K562 (cell line): ENCODE measurements at places on chromosomes 5 and 9. TPM values are rescaled to one million over a fixed set of nuclear protein-coding genes. Genes with fewer than 3 reads are reported as not detected.

The SH2D3C gene
- 0.21 and 0.38 TPM in 2 replicates for polyA plus RNA-seq

The ARHGEF39 gene
- polyA plus RNA-seq, result 17.2 and 21.7 TPM in 2 replicates

The GRAMD2B gene
- 1.7 and 2.3 TPM in 2 replicates for polyA plus RNA-seq

The FOXD4L3 gene
- polyA plus RNA-seq, result not detected in 2 replicates

- DNase-seq, result no peak
These were observed 187.6 kb downstream of the CD180 start for GRCh38 chr5:67009028-67009427.

GRCh38 chr9:137837345-137838278, 40.0 kb upstream of the CACNA1B start:
- DNase-seq, result no peak

- no peak for DNase-seq
These were observed 97.9 kb upstream of the MPDZ start for GRCh38 chr9:13377171-13377925.

GRCh38 chr5:91643797-91644196, 260.7 kb upstream of the ARRDC3 start:
- DNase-seq, result no peak

- DNase-seq, result no peak
These were observed 19.7 kb downstream of the ZCCHC10 start for GRCh38 chr5:133006653-133007052.

DNA sequence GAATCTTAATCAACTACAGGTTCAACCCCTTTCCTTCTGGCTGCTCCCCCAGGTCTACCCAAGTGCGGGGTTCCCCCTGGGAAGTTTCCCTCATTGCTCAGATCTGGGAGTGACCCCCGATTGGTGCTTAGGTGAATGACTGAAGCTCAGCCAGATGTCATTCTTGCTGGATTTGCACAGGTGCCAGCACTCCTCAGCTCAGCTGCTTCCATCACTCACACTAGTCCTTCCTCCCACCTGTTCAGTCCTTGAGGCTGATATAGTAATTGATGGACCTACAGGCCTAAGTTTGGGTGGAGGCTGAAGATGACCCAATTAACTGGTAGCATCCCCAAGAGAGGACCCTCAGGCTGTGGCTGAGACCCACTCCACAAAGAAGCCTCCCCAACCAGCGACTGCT, 32.9 kb downstream of the PRLR start:
- DNase-seq, result no peak

DNA sequence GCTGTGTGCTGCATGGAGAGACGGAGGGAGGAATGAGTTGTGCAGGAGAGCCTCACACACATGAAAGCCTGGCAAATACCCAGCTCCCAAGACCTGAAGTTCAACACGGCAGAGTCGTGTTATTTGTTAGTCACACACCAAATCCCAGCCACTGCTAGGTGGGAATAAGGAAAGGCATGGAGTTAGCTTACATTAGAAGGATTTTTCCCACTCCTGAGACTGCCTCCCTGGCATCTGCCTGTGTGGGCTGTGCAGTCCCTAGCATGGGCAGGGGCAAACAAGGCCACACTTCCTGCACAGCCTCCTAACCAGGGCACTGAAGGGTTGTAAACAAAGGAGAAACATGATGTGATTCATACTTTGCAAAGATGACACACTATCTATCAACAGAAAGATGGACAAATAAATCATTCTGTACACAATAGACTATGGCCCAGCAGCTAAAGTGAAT, 306.8 kb downstream of the SPOCK1 start:
- no peak for DNase-seq

- no peak for DNase-seq
These were observed 42.1 kb downstream of the TIMD4 start for GRCh38 chr5:156920861-156921431.

GRCh38 chr5:111469293-111469896, 42.9 kb downstream of the STARD4 start:
- no peak for DNase-seq

GRCh38 chr9:110013064-110013463, 194.9 kb downstream of the C9orf152 start:
- no peak for DNase-seq

- DNase-seq, result no peak
These were observed 1407.8 kb upstream of the C9orf72 start for GRCh38 chr9:28981129-28981528.

GRCh38 chr5:148853868-148854267, 27.5 kb downstream of the ADRB2 start:
- DNase-seq, result no peak

DNA sequence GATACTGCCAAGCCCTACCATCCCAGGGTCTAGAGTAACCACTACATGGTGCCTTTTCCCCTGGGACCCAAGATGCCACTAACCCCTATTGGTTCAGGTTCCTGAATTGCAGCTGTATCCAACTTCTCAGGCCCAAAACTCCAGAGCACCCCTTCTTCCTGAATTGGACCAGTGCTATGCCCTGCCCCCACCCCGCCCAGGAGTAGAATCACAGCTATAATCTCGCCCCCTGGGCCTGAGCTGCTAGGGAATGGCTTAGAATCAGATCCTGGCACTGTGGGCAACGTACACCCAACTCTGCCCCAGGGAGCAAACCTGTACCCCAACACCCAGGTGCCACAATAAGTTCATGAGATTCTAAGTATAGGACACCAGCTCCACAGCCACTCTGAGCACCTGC, 206.3 kb downstream of the CACNA1B start:
- no peak for DNase-seq

- DNase-seq, result no peak
These were observed 297.3 kb upstream of the RASA1 start for GRCh38 chr5:86970361-86970760.

DNA sequence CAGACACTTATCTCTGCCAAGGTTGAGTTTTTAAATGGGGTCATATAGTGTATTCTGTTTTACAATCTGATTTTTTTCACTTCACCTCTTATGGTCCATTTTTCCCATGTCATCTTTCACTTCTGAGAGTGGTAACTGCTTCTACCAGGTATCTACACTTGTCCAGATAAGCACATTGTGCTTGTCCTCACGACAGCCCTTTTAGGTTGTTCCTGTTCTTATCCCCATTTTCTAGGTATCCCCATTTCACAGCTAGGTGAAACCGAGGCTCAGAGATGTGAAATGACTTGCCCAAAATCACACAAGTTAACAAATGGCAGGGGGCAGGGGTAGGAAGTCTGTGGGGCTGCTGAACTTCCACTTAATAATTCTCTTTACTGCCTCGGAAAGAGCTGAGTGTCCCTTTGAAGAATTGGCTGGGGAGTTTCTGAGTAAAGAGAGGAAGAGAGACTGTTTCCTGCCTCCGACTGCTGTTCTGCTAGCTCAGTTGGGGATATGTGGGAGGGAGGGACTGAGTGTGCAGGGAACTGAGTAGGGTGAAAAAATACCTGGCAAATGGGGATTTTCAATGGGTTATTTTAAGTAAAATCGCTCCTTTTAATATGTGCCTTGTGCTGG, 255.4 kb downstream of the GRIA1 start:
- DNase-seq, result no peak

GRCh38 chr5:1431896-1432295, 13.3 kb downstream of the SLC6A3 start:
- no peak for DNase-seq

- no peak for DNase-seq
These were observed 137.0 kb downstream of the PDE4D start for GRCh38 chr5:59756373-59757035.

- no peak for DNase-seq
These were observed 314.0 kb upstream of the SMARCA2 start for GRCh38 chr9:1701113-1701512.

DNA sequence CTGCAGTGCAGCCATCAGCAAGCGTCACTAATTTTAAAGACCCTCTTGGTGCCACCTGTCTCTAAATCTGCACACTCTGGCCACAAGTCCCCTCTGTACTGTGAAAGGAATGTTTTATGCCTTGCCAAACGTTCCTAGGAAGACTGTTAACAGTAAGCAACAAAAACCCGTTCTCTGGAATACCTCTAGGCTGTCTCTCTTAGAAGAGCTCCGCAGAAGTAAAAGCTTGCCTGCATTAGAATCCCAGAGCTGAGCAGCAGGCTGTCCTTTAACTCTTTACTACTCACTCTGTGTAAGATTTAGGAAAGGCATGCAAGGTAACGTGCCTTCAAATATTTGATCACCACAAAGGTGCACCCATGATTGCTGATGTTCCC, 53.9 kb upstream of the C9orf72 start:
- DNase-seq, result no peak

- DNase-seq, result no peak
These were observed 31.0 kb upstream of the FSD1L start for GRCh38 chr9:105416840-105417239.

DNA sequence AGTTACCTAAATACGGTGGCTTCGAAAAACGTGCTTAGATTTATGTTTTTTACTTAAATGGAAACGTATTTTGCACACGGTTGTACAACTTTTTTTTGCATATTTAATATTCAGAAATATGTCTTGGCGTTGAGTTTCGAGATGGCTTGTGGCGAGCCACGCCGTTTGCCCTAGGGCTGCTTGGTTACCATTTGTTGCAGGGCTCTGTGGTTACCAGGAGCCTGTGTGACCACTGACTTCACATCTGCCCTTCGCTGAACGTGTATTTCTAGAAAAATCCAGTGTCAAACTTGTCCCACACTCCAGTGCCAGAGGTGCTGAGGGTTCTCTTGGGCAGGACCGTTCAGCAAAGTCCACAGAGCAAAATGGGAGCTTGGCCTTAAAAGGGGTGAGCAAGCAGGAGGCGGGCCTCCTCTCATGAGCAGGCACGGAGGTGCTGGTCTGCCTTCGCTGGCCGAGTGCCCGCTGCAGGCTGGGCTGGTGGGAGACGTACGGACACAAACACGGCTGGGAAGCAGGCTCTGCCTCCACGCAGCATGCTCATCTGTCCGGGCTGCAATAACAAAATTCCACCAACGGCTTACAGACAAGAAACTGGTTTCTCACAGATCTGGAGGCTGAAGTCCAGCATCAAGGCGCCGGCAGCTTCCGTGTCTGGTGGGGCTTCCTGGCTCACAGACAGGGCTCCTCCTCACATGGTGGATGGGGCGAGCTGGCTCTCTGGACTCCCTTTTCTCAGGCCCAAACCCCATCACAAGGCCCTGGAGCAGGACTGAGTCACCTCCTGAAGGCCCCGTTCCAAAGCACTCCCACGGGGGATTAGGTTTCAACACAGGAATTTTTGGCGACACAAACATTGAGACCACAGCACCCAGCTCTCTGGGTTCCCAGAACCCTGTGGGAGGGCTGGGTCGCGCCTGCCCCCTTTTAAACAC, 5.4 kb downstream of the MRPL36 start:
- DNase-seq, result no peak

DNA sequence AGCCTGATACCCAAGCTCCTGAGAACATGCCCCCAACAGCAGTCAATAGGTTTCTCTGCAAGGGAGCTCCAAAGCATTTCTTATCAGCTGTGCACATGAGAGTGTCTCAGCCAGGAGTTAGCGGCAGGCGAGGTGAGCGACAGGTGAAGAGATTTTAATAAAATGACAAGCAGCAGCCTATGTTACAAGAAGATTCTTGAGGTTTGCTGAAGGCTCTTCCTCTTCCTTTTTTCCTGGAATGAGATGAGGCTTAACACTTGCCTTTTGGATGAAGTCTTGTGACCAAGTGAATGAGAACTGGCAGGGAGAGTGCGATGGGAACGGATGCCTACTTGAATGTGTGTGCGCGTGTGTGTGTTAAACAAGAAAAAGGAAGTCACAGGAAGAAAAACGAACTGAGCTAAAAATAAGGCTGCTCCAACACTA, 76.1 kb downstream of the SHB start:
- peak; percentile 66 for DNase-seq

- DNase-seq, result no peak
These were observed 34.9 kb downstream of the SPRY4 start for GRCh38 chr5:142289708-142290576.

DNA sequence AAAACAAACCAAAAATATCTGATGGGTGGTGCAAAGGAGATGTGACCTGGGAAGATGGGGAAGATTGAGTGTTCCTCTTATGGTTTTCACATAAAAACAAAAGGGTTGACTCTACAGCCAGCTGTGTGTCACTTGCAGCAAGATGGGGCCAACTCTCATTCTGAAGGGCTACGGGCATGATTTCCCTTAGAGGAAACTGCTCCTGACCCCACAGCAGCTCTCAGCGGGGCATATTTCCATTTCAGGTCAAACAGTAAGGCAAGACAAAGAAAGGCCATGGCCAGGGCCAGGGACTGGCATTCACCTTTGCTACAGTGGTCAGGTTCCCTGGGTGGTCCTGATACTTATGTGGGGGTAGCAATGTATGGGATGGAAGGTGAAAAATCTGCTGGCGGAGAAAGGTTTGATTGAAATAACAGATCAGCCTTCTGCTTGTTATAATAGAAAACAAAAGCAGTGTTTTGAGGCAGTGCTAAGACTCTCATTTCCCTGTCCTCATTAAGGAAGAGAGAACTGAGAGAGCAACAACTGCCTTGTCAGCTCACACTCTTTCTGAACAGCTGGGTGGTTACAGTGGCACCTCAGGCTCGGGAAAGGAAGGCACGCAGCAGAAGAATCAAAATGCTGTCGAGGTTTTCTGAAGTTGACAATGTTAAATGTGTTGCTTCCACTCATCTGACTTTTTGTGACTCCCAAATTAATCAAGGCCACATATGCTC, 120.7 kb upstream of the PCA3 start:
- no peak for DNase-seq

GRCh38 chr9:136482793-136483588, at the start of gene SEC16A:
Gene SEC16A, minus strand, starts transcription at chr9:136483040. Its CDS starts 5,425 bp downstream, at chr9:136477615.
- peak; percentile 91 for DNase-seq

GRCh38 chr9:133199648-133200321, 9.3 kb downstream of the OBP2B start:
- DNase-seq, result no peak

DNA sequence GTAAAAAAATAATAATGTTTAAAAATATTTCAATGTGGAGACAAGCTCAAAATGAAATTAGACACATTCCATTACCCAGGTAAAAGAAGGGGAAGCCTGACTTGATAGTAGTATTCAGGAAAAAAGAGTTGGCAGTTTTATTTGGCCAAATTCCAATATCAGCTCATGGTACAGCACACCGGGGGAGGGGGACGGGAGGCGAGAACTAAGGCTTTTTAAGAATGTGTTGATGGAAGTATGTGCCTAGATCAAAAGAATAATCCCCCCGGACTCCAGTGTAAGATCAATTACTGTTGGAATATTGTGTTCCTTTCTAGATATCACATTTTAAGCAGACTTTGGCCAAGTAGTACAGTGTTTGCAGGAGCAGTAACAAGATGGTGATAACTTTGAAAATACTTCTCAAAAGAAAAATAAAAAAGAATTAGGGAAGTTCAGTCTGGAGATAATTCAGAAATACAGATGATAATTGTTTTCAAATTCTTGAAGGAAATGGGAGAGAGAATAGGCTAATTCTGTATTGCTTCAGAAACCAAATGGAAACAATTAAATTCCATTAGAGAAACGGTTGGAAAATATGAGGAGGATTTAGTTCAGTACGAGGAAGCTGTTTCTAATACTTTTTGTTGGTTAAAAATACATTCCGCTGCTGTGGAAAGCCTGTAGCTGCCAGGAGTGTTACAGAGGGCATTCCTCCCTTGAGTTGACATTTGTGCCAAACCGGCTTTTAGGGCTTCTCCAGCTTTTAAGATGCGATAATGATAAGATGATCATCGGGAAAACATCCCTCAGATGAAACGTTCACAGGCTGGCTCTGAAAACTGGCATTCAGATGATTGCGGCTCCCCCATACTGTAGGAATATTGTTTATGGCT, 98.1 kb upstream of the ERBIN start:
- no peak for DNase-seq

GRCh38 chr5:28132151-28132550, 1093.8 kb upstream of the CDH9 start:
- DNase-seq, result no peak
